ENCODE measurements at places on chromosomes 16 and 17.
A peak's percentile ranks its signal among the peaks of the same experiment; 100 is the strongest.

- no peak for DNase-seq
Measured at GRCh38 chr17:5687646-5688045, 103.3 kb upstream of the NLRP1 start.

- DNase-seq, result no peak
Measured at GRCh38 chr17:31787857-31788570, 71.0 kb downstream of the COPRS start.

DNA sequence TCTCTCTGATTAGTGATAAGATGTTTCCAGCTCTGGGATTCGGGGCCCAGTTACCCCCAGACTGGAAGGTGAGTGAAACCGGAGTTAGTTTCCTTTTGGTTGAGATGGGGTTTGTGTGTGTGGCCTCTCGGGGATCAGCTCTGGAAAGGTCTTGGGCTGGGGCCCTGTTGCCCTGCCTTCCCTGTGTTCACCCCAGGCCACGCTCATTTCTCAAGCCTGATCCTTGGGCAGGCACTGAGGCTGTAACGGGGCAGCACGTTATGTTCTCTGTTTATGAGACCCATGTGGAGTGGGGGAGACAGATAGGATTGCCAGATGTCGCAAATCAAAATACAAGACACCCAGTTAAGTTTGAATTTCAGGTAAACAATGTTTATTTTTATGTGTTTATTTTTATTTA is 35.5 kb downstream of the CPNE2 start:
- DNase-seq, result no peak

GRCh38 chr17:35930211-35931065 is at the start of gene RDM1:
Gene RDM1, minus strand, starts transcription at chr17:35930773. Its CDS starts 46 bp downstream, at chr17:35930727.
- peak; percentile 51 for DNase-seq

DNA sequence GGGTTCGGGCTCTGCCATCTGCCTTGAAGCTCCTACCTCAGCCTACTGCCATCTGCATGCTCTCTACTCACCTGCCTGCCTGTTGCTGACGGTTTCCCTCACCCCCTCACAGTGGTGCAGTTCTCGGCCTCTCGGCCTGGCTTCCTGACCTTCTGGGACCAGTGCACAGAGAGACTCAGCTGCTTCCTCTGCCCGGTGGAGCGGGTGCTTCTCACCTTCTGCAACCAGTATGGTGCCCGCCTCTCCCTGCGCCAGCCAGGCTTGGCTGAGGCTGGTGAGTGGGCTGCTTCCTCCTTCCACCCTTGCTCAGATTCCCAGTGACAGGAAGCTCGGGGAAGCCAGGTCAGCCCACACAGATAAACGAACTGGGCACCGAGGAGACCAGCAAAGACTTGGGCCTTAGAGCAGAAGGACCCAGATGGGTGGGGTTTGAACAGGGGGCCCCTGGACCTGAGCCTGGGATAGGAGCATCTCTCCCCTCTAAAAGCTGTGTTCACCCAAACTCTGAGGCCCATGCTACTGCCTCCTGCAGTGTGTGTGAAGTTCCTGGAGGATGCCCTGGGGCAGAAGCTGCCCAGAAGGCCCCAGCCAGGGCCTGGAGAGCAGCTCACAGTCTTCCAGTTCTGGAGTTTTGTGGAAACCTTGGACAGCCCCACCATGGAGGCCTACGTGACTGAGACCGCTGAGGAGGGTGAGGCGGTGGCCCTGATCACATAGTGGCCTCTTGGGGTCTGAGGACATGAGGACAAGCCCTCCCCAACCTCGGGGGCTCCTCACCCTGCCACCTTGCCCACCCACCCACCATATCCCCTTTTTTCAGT is 16.4 kb downstream of the RIPOR1 start:
- no peak for DNase-seq

DNA sequence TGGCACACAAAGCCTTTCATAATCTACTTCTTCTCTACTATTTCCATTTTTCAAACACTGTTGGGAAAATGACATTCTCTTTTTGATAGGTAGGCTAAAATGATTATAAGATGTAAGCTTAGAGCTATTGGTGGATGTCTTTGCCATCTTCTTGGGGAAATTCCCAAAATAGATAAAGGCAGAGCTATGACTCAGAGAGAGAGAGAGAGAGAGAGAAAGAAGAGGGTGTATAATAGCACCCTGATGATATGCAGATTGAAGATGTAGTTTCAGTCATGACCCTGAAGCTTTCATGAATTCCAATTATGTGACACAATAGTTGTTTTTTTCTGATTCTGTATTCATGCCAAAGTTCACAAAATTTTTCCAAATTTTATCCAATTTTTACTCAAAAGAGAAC is 529.1 kb downstream of the HS3ST4 start:
- no peak for DNase-seq

DNA sequence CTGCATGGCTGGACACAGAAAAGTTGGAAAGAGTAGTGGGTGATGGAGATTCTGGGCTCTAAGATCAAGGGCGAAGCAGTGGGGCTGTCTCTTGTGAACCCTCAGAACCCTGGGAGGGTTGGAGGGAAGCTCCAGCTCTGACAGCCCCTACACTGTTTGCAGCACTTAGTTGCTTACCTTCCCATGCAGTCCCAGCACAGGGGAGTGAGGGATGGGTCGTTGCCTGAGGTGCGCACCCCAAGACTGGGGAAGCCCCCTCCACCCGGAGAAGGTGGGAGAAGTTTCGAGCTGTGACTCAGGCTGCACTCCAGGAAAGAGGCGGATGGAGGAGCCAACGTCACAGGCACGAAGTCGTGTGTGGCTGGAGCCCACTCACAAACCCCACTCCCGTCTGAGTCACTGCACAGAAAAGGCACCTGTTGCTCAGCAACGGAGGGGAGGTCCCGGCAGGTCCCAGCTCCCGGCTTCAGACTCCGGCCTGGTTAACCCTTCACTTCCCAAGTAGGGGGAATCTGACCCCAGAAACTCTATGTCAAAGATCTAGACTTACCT is 60.1 kb downstream of the AIPL1 start:
- DNase-seq, result no peak

GRCh38 chr16:17936766-17937402 is 399.7 kb downstream of the NPIPA8 start:
- DNase-seq, result no peak

DNA sequence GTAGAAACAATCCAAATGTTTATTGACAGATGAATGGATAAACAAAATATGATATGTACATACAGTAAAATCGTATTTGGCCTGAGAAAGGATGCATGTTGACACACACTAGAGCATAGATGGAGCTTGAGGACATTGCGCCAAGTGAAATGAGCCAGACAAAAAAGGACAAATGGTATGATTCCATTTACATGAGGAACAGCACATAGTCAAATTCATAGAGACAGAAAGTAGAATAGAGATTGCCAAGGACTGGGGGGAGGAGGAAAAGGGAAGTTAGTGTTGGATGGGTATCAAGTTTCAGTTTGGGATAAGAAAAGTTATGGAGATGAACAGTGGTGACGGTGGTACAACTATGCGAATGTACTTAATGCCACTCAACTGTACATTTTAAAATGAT is 47.9 kb downstream of the COPRS start:
- DNase-seq, result no peak

Measured in effector CD4-positive, alpha-beta T cell (primary cell).